ENCODE measurements at places on chromosomes 2 and 18.

DNA sequence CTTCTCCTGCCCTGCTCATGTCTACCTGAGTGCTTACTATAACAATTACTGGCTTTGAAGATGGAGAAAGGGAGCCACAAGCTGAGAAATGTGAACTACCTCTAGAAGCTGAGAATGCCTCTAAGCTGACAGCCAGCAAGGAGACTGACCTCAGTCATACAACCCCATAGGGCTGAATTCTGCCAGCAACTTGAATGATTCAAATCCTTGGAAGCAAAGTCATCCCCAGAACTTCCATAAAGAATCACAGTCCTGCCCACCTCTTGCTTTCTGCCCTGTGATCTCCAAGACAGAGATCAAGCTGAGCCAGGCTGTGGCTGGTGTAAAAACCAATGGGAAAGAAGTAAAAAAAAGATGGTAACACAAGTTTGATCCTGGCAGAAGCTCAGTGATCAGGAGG lies 288.2 kb upstream of the SPHKAP start:
- no peak for DNase-seq

GRCh38 chr2:237238249-237238648 lies 152.6 kb downstream of the COPS8 start:
- no peak for DNase-seq

DNA sequence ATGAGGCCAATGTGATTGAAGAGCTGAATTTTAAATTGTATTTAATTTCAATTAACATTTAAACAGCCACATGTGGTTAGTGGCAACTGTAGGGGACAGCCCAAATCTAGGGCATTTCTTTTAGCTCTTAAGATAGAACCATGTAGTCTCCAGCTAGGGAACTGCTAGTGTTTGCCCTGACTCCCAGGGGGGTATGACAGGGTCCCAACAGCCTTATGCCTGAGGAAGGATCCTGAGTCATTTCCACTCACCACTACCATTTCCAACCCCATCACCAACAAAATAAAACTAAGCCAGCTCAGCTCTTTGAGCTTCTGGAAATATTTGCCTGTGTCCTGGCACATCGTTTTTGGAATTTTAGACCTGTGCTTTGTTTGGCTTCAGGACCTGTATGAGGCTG lies 13.7 kb upstream of the GMCL1 start:
- peak; percentile 16 for DNase-seq

DNA sequence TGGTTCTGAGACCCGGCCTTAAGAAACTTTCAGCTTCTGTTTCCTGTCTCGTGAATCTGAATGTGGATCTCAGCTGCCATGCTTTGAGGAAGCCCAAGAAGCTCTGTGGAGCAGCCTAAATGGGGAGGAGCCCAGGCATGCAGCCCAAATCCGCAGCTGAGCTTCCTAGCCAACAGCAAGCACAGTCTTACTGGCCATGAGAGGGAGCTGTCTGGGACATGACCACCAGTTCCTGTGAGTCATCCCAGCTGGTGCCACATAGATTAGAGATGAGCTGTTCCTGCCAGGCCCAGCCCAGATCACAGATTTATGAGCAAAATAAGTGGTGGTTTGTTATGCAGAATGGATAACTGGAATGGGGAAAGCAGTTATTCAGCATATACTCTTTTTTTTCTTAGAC lies 224.4 kb upstream of the APCDD1 start:
- DNase-seq = peak; percentile 55

DNA sequence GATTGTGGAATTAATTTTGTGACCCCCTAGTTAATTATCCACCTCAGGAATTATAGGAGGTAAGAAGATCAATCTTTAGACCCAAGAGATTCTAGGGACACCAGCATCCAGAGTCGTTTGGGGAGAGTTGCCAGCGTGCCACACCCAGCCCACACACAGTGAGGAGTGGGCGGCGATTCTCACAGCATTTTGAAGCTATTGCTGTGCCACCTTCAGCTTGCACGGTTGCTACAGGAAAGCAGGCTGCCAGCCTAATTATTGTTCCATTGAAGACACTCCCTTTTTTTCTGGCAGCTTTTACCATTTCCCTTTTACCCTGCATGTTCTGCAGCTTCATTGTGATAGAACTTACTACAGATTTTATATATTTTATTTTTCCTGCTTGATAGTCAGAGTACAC lies 13.1 kb upstream of the MYL12A start:
- no peak for DNase-seq

DNA sequence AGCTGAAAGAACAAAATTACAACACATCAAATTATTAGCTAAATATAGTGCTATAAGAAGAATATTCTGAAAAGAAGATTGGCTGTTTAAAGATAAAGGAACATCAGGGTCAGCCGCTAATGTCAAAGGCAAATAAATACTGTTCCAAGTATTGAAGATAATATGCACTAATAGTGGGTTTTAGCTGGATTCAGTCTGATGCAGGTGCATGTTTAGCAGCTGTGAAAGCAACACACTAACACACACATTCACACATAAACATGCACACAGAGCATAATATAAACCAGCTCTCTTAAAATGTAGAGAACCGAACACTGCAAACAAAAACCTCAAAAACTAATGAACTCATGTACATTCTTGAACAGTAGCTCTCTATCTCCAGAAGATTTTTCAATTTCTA lies 634.6 kb downstream of the ERBB4 start:
- DNase-seq = no peak

- DNase-seq = no peak
Measured at GRCh38 chr2:235463893-235464292, 29.9 kb upstream of the AGAP1 start.

GRCh38 chr2:99926986-99927385 lies 215.4 kb downstream of the AFF3 start:
- DNase-seq = no peak

DNA sequence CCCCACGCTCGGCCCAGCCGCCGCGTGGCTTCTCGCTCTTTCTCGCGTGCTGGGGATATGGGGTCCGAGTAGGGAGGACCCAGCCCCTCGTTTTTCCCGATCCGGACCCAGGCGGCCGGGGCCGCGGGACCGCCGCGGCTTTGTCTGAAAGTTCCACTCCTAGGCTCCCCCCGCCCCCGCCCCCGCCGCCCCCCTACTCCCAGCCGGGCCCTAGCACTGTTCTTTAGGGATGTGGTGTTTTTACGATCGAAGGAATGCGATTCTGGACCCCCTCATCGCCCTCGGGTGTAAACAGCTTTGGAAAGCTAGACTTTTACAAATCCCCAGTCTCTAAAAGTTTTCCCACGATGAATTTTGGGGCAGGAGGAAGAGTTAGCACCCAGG lies 819 bp downstream of the TGIF1 start:
- no peak for DNase-seq

DNA sequence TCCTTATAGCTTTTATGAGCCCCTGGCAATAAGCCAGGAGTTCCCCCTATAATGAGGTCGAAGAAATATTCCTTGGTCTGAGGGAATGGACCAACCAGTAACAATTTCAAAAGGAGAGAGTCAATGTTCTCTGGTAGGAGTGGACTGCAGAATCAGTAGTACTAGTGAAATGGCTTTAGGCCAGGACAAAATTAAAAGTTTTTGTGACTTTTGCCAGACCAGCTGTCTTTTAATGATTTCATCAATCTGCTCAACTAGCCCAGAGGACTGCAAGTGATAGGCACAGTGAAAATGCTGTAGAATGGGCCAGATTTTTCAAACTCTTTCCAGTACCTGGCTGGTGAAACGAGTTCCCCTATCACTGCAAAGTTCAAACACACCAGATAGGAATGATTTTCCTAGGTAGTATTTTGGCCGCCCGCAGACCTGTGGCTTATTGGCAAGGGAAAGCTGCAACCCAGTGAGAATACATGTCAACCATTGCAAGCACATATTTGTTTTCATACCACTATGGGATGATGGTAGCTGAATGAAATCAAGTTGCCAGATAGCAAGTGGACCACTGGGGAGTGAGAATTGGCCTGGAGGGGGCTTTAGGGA lies 45.5 kb downstream of the CERS6 start:
- no peak for DNase-seq

DNA sequence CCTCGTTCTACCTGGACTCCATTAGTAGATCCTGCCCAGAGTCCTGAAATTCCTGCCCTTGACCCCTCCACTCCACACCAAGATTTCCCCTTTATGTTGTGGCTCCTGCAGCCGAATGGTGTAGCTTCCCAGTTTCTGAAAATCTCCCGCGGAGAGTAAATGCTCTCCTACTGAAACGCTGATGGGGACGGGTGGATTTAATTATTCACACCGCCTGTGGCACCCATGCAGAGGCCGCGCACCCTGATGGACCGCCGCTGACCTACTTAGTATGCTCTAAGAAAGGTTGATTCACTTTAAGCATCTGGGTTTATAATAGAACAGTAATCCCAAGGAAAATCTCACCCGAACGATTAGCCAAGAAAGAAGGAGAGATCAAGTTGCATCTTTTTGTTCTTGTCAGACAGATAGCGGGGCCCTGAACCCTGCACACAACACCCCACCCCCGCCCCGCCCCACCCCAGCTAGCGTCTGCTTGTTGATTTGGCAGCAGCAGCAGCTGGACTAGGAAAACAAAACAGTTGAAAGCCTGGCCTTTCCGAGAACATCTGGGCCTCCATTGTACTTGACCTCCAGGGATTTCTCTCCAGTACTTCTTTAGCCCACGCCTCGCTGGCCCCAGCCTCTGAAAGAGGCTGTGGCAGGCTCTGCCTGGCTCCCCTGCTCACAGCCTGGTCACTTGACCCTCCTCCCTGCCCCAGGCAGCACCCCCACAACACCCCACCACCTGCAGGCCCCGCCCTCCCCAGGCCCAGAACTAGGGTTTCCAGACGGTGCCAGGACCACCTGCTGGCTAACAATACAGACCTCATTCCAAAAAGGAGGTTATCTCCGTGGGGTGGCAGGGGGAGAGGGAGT lies 53.6 kb downstream of the DPYSL5 start:
- no peak for DNase-seq

- DNase-seq = no peak
Measured at GRCh38 chr2:3289526-3289925, 88.1 kb downstream of the EIPR1 start.

- DNase-seq = no peak
Measured at GRCh38 chr2:65240657-65241056, 13.0 kb downstream of the ACTR2 start.

DNA sequence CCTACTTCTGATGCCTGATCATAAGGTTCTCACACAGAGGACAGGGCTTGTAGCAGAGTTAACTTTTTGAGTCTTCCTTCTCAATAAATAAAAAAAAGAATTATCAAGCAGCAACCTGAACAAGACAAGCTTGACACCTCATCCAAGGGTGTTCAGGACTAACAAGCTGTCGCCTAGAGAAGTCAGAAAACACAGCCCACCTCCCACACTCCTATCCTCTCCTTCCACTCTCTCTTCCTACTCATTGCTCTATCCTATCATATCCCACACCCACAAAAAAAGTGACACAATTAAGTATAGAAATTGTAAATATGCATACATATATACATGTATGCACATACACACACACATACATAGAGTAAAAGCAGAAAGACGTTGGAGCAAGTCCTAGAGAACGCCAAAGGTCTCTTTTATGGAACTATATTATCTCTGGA lies 5.4 kb downstream of the NBAS start:
- DNase-seq = no peak

DNA sequence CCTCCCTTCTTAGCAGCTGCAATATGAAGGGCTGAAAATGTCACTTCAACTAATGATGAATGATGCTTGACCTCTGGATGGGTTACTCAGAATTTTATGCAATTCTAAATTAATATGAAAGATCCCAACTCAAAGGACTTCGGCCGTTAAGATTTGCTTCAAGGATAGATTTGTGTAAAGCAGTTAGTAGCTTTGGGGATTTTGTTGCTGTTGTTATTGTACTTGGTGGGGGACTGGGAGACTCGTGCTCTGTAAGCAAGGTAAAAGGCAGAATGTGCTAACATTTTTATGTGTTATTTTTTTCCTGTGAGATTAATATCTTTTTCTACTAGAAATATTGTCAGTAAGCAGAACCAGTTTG lies 478.8 kb downstream of the ARHGAP15 start:
- DNase-seq = no peak

DNA sequence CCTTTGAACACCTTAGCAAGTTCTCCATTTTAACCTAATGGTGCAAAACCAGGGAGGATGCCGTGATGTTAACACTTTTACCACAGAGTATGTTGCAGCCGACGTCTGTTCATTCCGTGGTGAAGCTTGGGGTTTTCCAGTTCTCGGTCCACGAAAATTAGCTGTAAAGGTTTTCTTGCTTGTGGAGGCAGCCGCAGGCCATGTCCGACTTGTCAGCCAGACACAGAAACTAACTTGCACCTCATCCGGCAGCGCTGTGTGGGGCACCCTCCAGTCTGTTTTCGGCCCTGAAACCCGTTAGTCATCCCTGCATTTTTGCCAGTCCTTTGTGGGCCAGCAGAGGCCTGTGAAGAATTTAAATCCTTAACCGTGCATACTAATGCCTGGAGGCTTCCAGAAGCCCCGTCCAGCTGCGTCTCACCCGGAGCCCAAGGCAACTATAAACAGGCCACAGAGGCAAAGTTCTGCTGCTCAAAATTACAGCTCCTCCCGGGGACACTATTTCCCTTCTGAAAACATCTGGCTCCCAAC lies 70.6 kb downstream of the SH3YL1 start:
- no peak for DNase-seq

DNA sequence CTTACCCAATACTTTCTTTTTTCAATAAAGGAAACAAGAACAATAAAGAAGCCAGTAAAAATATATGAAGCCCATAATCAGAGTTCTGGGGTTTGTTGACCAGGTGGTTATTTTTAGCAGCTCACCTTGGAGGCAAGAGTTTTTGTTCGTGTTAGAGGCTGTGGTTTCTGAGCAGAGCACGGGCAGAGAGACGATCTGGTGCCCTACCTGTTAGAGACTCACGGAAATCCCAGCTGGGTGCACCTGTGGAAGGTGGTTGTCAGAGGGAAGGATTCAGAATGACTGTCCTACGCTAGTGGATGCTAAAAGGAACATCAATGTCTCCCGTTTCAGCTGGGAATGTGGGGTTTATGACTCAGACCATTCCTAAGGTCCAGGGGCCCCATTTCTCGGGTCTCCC lies 87.6 kb downstream of the NRP2 start:
- DNase-seq = no peak

DNA sequence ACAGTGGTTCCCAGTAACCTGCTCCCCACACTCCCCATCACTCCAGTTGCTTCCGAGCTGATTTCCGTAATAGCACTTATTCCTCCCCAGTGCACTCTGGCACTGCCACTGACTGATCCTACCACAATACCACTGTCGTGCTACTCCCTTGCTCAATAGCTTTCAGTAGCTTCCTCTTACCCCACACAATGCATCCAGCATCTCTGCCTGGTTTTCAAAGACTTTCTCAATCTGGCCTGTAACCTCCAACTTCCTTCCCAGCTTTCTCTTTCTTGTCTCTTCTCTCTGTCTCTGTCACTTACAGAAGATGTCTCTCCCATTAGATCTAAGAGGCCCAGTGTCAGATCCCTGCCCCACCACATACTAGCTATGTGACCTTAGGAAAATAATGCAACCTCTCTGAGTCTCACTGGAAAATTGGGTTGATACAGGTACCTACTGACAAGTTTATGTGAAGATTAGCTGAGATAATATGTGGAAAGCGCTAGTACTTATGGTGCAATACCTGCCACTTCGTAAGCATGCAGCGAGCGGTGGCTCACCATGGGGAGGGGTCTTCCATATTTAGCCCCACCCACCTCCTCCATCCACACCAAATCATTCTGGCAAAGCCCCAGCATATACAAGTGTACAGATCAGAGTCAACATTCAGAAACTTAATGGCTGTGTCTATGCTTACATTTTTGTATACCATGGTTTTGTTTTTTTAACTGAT lies 36.7 kb downstream of the SFXN5 start:
- DNase-seq = no peak

GRCh38 chr2:171515672-171516298 lies 6.5 kb upstream of the CYBRD1 start:
- peak; percentile 54 for DNase-seq
